Glutamatergic neuron (in vitro differentiated cells): ENCODE measurements at places on chromosomes 4 and X. TPM values are rescaled to one million over a fixed set of nuclear protein-coding genes. Genes with fewer than 3 reads are reported as not detected.

The USP26 gene
- total RNA-seq: not detected

The LRP2BP gene
- 1.1 TPM for total RNA-seq

The FAM9B gene
- total RNA-seq: not detected

The TMSB15C gene
- total RNA-seq: 30.1 TPM

The TMEM150C gene
- 5.1 TPM for total RNA-seq

The RGS12 gene
- total RNA-seq: 107 TPM

The RENBP gene
- total RNA-seq: 16.1 TPM

The BTK gene
- 1.1 TPM for total RNA-seq

The KLB gene
- total RNA-seq: not detected

The TCEAL5 gene
- total RNA-seq: 8.7 TPM

The STBD1 gene
- total RNA-seq: 15.9 TPM

The ZDHHC9 gene
- total RNA-seq: 62.0 TPM

The FAT1 gene
- total RNA-seq: 34.3 TPM

The ARHGEF38 gene
- total RNA-seq: not detected
